HT1080 (cell line): ENCODE measurements at places on chromosomes 12 and 14.

- DNase-seq = no peak
Observed at GRCh38 chr12:123491056-123491455, 33.1 kb downstream of the SNRNP35 start.

DNA sequence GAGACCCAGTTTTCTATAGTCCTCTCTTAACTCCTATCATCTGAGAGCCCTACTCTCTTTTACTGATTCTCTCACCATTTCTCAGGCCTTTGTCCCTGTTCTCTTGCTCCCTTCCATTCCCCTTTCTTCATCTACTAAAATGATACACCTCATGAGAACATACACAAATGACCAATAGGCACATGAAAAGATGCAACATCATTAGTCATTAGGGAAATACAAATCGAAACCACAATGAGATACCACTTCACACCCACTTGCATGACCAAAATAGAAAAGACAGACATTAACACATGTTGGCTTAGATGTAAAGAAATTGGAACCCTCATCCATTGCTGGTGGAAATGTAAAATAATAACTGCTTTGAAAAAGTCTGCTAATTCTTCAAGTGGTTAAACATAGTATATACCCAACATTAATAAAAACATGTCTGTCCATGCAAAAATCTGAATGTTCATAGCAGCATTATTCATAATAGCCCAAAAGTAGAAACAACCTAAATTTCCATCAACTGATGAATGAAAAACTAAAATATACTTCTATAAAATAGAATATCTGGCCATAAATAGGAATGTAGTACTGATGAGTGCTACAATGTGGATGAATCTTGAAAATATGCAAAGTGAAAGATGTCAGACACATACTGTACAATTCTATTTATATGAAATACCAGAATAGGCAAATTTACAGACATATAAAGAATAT lies 66.0 kb downstream of the DENND5B start:
- peak; percentile 86 for DNase-seq

DNA sequence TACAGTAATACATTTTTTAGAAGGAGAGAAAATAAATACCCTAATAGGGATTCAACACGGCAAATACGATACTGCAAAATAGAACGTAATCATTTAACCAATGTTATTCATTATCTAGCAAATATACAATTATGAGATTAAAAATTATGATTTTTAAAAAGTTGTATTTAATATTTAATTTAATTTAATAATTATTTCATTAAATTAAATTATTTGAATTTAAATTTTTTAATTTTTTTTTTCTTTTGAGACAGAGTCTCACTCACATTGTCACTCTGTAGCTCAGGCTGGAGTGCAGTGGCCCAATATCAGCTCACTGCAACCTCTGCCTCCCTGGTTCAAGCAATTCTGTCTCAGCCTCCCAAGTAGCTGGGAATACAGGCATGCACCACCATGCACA lies 42.0 kb downstream of the GXYLT1 start:
- no peak for DNase-seq

DNA sequence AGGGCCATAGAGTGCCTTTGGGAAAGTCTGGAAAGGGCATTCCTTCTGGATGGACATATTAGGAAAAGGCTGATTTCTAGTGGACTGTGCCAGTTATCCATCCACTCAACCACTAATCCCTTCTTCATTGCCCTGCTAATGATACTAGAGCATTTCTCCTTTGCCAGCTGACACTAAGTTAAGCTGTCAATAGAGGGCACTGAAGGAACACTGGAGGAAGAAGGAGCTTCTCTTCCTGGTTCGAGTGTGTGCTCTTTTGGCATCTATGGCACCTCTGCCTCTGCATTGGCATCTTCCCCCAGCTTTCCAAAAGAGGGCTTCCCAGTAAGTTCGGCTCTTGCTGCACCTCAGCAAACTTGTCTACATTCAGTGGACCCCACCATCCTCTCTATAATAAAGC lies 165.4 kb downstream of the DERA start:
- peak; percentile 39 for DNase-seq

DNA sequence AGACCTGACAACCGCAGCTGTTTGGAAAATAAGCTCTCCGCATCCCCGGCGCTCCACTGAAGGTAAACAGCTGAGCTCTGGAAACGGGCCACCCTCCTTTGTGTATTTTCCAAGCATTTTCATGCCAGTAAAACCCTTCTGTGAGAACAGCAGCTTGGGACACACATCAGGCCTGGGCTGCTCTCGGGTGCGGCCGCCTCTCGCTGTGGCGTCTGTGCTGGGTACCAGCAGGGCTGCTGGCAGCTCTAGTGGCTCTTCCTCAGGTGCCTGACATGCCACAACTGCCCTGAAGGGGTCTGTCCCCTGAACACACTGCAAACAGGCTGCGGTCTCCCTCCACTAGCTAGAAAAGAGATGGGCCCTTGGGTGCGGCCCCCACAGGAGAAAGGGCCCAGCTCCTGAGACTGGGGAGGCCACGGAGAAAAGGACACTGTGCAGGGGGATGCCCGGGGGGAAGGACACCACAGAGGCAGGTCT lies 96.3 kb downstream of the ITPK1 start:
- DNase-seq = no peak

DNA sequence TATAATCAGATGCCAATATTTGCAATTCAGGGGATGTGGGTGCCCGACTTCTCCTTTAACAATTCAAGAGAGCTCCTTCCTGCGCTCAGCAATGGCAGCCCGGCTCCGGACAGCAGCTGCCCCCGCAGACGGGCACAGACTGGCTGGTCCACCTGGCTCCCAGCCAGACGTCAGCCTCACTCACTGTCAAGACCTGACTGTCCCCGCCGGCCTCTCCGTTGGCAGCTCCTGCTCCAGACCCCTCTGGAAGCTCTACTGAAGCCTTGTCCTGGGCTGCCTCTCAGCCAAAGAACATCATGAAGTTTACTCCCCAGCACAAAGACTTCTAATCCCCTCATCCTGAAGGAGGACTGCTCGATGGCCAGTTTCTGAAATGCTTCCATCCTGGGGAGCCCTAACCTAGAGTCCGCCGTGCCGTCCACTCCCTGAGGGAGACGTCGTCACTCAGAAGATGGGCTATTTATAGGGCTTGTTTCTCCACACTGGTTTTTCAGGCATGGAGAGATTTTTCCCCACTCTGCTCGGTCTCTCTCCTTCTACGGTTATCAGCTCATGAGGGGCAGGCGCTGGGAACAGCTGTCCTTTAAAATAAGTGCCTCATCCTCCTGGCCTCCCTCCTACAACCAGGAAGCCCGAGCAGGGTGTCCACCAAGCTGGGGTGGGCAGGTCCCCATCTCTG lies 126.2 kb downstream of the RFLNA start:
- no peak for DNase-seq

- no peak for DNase-seq
Observed at GRCh38 chr12:83083616-83084015, 396.9 kb downstream of the TMTC2 start.

- no peak for DNase-seq
Observed at GRCh38 chr12:32820376-32820931, 64.8 kb upstream of the YARS2 start.

DNA sequence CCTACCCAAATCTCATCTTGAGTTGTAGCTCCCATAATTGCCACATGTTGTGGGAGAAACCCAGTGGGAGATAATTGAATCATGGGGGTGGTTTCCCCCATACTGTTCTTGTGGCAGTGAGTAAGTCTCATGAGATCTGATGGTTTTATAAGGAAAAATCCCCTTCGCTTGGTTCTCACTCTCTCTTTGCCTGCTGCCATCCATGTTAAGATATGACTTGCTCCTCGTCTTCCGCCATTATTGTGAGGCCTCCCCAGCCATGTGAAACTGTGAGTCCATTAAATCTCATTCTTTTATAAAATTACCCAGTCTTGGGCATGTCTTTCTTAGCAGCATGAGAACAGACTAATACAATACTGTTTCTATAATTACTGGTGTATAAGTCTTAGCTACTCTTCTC lies 6.5 kb upstream of the BCAT1 start:
- DNase-seq = no peak
